Activated CD4-positive, alpha-beta T cell treated with anti-CD3 and anti-CD28 coated beads for 24 hours (primary cell): ENCODE measurements at places on chromosomes 7 and 10.

DNA sequence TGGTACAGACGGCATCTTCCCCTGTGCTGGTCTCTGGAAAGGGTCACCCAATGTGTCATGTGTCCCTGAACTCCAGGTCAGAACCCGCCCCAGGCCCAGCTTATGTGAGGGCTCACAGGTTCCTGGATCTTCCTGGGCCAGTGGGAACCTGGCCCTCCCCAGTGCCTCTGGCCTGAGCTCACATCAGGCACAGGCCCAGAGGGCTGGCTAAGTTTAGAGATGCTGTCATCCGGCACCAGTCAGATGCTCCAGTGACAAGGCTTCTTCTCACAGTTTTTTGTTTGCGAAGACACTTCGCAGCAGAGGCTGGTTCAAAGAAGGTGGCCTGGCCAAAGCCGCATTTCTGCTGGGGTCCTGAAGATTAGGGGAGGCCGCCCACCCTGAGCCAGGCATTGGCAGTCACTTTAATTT lies 11.8 kb downstream of the CAMK2B start:
- DNase-seq: no peak

GRCh38 chr7:135998081-135998480 lies 20.9 kb upstream of the MTPN start:
- DNase-seq: no peak

GRCh38 chr7:28093623-28094232 lies 86.9 kb downstream of the JAZF1 start:
- DNase-seq: peak; percentile 62

- no peak for DNase-seq
Measured at GRCh38 chr7:159071260-159071659, 73.4 kb downstream of the VIPR2 start.

- no peak for DNase-seq
Measured at GRCh38 chr7:155846156-155846555, 33.9 kb upstream of the SHH start.

DNA sequence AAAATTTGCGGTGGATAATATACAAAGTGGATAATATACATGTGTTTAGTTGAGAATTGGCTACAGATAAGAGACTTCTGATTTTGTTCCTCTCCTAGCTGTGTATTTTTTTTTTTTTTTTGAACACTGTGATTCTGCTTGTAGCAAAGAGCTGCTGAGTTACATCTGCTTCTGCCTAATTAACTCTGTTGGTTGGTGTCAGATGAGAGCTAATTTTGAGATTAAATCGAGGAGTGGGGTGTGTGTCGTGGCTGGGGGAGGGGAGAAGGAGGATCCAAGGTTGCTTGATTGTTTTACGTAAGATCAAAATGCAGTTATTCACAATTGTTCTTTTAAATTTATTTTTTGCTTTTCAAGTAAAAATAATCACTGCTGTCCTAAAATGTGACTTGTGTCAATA lies 11.3 kb downstream of the KAT6B start:
- no peak for DNase-seq
